Activated naive CD4-positive, alpha-beta T cell treated with anti-CD3 and anti-CD28 coated beads, Interleukin-2, amount 50 U/mL, for 16 hours (primary cell): ENCODE measurements at places on chromosomes 3 and 15.

DNA sequence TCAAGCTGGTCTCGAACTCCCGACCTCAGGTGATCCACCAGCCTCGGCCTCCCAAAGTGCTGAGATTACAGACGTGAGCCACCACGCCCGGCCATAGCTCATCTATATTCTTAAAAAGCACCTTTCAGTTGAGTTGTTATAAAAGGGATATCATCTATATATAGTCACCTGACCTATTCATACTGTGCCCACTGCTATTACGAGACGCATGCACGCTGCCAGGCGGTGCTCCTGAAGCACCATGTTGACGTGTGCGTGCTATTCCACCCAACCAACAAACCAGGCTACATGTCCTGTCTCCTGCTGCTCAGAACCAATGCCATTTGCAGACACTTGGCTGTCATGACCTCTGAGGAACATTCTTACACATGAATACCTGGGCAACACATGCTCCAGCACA, 17.6 kb downstream of the CYFIP1 start:
- no peak for DNase-seq

- no peak for DNase-seq
Observed at GRCh38 chr3:144523396-144523795, 551.8 kb downstream of the DIPK2A start.

DNA sequence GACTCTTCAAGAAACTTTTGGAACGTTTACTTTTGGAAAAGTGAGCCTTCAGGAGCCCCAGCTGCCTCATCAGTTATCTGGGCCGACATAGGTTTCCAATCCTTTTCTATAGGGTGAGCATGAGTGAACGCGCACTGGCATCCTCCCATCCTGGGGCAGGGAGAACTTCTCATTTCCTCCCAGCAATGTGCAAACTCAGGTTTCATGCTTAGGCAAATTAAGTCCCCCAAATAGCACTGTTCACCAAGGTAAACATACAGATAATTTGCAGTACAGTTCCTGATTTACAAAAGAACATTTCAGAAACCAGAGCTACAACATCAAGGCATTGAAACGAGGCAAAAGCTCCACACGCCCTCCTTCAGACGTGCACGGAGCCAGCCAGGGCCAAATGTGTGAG, 333.5 kb upstream of the NR2E3 start:
- no peak for DNase-seq

- DNase-seq = no peak
Observed at GRCh38 chr15:48992545-48992944, 28.8 kb upstream of the SHC4 start.

- no peak for DNase-seq
Observed at GRCh38 chr3:81728766-81729544, 32.5 kb downstream of the GBE1 start.

- no peak for DNase-seq
Observed at GRCh38 chr3:58490860-58491501, 915 bp upstream of the KCTD6 start.

GRCh38 chr3:37955918-37956707, 34.5 kb upstream of the VILL start:
- DNase-seq = no peak

DNA sequence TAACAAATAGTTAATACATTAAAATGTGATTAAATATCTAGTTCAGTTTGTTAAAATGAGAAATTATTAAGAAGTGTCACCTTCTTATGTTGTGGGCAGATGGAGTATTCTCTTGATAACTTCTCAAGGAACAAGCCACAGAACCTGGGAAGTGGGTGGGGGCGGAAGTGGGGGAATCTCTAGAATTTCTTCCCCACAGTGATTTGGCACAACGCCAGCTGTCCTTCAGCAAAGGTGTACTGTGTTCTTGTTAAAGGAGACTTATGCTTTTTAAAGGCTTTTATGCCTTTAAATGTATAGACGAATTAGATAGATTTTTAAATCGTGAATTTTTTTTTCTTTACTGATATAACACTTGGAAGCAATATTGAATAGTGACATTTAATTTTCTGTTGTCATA, 42.4 kb downstream of the SEC22A start:
- DNase-seq = no peak

GRCh38 chr3:106839576-106840280, 537.5 kb upstream of the CCDC54 start:
- DNase-seq = no peak

- no peak for DNase-seq
Observed at GRCh38 chr3:155917781-155918180, 47.3 kb downstream of the GMPS start.

DNA sequence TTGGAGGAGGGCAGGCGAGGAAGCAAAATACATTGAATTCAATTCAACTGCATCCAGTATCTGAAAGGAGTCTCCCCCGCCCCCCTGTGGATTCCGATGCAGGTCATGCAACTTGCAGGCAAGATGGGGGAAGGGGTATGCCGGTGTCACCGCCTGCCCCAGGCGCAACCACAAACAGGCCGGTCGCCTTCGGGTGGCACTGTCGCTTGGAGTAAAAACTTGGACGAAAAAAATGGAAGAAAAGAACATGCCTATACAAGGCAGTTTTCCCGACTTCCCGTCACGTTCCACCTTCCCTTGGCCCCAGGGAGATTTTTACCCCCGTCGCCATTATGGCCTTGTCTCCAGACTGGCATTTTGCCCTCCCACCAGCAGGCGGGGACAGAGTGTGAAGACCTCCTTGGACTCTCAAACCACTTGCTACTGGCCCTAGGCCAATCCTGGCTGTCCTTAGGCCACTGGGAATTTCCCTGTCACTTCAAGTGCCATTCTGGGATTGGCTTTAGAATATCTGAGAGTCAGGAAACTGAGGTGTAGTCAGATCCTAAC, 1.6 kb upstream of the NTRK3 start:
- no peak for DNase-seq

GRCh38 chr15:74050127-74050526, 32.2 kb downstream of the GOLGA6A start:
- DNase-seq = no peak

GRCh38 chr3:134250717-134251220, at the start of gene RYK:
Gene RYK, minus strand, starts transcription at chr3:134250859. Its CDS starts 205 bp downstream, at chr3:134250654.
- peak; percentile 76 for DNase-seq

DNA sequence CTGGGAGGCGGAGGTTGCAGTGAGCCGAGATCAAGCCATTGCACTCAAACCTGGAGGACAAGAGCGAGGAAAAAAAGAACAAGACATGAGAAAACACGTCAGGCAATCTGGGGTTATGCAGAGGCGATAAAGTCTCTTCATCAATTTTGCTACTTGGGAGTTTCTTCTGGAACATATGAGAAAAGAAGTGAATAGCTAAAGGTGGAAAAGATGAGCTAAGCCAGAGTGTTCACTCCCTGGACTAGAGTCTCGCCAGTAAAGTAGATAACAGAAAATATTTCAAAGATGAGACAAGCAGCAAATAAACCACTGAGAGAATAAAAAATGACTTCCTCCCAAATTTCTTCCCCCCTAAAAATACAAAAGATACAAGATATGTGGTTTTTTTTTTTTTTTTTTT, 188.4 kb upstream of the HES1 start:
- no peak for DNase-seq

GRCh38 chr15:89167267-89168176, 53.9 kb downstream of the RLBP1 start:
- peak; percentile 82 for DNase-seq

- DNase-seq = no peak
Observed at GRCh38 chr15:60301024-60301423, 96.8 kb downstream of the ANXA2 start.

DNA sequence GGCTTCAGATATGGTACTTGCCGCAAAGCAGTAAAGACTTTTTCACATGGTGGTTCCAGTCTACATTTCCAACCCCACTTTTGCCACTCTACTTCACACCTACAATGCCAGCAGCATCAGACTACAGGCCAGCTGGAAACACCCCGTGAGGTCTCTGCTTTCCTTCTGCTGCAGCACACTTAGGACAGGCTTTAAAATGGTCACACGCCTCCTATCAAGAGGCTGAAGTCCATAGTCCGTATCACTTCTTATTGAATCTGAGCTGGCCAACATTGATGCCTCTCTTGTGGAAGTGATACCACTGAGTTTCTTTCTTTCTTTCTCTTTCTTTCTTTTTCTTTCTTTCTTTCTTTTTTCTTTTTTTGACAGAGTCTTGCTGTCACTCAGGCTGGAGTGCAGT, 59.8 kb downstream of the ZNF860 start:
- no peak for DNase-seq

GRCh38 chr3:170761103-170761502, 108.9 kb downstream of the RPL22L1 start:
- no peak for DNase-seq

- no peak for DNase-seq
Observed at GRCh38 chr15:79064496-79064895, 26.1 kb downstream of the RASGRF1 start.

DNA sequence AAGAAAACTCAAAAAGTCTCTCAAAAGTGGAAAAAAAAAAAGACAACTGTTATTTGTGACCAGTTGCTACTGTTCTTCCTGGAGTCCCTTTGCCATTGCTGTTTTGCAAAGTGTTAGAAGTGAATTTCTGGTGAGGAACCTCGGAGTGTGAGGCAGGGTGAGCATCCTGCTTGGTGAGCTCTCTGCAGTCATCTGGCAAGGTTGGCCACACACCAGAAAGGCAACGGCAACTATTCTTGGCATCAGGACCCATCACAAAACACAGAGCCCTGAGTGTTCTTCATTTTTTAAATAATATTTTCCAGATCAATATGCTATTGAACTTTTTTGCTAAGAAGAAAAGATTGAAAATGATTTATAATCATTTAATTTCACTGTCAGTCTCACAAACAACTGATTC, 60.7 kb downstream of the CGNL1 start:
- DNase-seq = no peak

GRCh38 chr3:32872487-32873382, 54.9 kb downstream of the TRIM71 start:
- no peak for DNase-seq

DNA sequence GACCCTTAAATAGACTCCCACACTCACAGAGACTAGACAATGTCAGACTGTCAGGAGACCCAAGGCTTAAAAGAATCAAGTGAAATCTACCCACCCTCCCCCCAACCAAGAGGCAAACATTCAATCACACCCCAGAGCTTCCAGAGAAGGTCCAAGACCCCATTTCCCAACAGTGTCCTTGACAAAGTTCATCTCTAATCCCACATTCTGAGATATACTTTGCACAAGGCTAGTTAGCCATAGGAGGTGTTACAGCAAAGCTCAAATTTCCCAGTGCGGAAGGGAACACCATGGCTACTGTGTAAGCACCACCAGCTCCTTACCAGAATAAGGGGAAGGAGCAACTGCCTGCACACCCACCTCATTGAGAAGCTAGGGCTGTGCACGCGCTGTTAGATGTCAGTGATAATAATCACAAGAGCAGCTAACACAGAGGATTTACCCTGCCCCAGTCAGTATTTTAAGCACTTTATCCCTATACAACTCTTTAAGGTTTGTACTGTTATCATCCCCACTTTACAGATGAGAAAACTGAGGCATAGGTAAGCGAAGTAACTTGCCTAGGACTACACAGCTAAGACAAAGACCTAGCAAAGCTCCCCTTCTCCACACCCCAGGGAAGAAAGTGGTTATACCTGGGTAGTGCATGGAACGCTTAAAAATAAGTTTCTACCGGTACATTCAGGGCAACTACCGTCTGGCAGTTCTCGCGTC, 17.3 kb downstream of the SPATA12 start:
- DNase-seq = no peak

DNA sequence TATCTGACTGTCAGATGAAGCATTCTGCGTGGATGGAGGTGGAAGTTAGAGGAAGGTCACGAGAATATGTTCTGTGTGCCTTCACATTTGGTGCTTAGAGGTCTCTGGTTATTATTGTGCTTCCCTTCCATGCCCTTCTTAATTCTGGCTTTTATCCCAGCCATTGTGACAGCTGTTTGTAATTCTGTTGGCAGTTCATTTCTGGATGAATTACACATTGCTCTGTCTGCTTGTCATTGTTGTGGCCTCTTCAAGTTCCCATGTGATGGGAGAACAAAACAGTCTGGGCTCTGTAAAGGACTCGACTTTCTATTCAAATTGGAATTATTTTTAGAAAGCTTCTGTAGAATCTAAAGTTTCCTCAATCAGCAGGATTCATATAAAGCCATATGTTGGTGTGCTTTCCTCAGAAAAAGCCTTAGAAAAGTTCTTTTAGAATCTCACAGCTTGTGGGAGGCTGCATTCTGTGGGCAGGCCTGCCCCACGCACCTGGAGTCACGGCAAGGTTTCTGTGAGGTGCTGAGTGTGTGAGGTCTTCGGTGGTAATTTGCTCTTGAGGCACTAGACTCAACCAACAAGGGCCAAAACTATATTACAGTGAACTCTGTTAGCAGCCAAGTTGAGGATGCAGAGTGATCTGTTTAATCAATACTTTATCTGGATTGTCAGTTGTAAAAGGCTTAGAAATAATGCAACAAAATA, 397.4 kb upstream of the AZI2 start:
- no peak for DNase-seq

- no peak for DNase-seq
Observed at GRCh38 chr3:97359977-97360376, 404.6 kb upstream of the ARL6 start.

- DNase-seq = no peak
Observed at GRCh38 chr3:73624821-73625665, at the start of gene PDZRN3. Gene PDZRN3, minus strand, starts transcription at chr3:73624941.

DNA sequence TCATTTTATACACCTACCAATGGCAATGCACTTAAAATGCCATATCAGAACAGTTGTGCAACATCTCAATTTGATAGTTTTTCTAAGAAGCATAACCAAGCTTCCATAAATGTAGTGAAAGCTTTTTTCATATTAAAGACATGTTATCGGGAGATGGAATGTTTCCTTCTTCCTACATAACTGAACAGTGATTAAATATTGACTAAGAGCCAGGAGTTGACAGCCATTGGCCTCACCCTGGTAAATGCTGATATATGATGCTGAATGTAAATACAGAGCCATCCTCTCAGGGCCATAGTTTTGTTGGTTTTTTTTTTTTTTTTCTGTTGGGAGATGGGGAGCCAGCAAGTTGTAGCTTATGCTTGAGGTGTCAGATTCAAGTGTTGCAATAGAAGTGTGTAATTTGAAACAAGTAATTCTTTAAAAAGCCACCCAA, 203.3 kb upstream of the IL12A start:
- no peak for DNase-seq

DNA sequence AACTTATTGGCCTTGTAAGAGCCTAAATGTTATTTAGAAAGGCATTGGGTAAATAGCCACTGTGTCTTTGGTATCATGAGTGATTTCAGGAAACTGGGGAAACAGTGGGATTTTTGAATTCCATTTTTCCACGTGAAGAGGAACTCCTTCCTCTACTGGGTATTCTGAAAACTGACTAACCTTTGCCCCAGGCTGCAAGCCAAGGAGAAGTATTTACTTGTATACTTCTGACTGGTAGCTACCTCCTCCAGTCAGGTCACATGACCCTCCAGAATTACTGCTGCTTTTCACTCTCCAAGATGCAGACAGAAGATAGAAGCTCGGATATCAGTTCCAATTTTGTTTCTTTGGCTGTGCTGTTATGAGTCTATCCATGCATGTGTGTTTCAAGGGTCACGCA, 50.9 kb upstream of the MAP3K13 start:
- no peak for DNase-seq

DNA sequence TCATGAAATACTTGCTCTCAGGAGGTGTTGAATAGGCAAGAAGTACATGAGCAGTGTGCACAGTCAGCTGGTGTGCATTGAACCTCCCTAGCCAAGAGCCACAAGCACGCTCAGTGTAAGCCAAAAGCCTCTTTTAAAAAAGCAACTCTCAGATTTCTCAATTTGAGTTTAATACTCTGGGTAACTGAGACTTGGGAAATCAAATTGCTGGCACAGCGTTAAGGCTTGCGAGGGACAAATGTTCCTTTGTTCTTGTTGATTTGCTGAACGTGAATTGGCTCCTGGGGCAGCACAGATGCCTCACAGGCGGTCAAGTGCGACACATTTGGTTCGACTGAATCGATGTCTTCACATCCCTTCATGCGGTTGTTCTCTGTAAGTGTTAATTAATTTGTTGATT, at the start of gene FAM240A:
TSS of gene FAM240A (plus strand) at position 202 of the 400 bp plus-strand sequence. CDS start at position 361, 159 bp downstream.
- DNase-seq = no peak
